ENCODE measurements at places on chromosomes 3 and 15.
A peak's percentile ranks its signal among the peaks of the same experiment; 100 is the strongest.

DNA sequence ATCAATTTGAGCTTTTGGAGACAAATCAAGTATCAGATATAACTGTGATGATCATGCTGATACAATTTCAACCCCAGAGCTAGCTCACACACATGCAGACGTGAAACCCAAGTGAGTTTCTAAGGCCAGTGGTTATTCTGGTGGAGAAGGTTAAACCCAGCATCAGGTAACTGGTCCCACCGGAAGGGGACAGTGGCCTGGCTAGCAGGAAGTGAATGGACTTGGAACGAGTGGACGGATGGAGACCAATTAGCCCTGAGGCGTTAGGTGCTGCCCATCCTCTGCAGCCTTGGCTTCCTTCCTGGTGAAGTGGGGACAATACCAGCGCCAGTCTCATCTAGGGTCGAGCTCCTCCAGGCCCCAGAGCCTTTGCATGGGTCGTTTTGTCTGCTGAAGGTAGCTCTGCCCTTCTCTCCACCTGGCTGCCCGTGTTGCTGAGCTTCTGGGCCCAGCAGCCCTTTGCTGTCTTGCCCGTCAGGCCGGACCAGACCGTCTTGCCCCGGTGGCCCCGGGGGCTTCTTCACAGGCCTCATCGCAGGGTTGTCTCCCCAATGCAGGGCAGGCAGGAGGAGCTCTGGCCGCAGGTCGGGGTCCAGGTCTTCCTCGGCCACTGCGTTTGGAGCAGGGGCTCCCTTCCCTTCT lies 915 bp upstream of the KCTD6 start:
- DNase-seq: no peak

DNA sequence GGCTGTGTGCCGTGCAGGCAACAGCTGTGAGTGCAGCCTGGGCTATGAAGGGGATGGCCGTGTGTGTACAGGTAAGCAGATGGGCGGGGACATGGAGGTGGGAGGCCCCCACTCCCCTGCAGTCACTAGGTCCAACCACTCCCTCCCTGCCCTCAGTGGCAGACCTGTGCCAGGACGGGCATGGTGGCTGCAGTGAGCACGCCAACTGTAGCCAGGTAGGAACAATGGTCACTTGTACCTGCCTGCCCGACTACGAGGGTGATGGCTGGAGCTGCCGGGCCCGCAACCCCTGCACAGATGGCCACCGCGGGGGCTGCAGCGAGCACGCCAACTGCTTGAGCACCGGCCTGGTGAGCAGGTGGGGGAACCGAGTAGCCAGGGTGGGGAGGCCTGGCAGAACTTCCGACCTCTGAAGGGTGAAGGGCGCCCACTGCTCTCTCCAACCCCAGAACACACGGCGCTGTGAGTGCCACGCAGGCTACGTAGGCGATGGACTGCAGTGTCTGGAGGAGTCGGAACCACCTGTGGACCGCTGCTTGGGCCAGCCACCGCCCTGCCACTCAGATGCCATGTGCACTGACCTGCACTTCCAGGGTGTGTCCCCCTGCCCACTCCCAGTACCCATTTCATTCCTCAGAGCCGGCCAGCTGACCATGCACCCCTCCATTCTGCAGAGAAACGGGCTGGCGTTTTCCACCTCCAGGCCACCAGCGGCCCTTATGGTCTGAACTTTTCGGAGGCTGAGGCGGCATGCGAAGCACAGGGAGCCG lies 11.6 kb downstream of the NT5DC2 start:
- DNase-seq: no peak

DNA sequence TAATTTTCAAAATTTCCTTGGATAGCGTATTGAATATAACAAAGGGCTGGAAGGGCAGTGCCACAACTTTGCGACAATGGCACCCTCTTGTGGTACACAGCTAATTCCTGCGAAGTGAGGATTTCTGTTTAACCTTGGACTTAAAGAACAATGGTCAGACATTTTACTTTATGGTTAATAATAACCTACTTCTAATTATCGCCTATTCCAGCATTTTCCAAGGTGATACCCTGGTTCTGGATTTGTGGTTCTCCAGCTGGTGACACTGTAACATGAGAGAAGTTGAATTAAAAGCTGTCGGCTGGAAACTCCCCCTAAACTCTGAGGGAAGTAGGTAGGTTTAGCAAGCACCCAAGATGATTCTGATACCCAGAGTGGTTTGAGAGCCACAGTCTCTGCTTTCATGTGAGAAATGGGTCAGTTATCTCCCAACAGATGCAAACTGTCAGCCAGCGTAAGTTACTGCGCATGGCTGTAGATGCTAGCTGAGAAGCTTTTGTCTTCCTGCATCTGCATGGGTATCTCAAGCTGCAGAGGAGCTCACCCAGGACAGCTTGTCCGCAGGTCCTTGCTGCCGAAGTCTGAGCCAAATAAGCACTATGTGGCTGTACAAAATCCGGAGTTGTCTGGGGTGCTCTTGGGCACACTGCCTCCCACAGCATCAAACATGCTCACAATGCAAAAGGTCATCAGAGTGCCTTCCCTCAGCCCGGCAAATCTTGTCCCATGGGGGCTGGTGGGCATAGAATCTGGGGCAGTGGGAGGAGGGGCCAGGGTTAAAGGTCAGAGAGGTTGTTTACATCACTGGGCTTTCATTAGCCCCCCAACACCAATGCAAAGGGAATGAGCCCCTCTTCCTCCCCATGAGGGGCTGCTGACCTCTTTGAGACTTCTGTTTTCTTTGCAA lies 6.6 kb upstream of the CHSY1 start:
- peak; percentile 65 for DNase-seq

DNA sequence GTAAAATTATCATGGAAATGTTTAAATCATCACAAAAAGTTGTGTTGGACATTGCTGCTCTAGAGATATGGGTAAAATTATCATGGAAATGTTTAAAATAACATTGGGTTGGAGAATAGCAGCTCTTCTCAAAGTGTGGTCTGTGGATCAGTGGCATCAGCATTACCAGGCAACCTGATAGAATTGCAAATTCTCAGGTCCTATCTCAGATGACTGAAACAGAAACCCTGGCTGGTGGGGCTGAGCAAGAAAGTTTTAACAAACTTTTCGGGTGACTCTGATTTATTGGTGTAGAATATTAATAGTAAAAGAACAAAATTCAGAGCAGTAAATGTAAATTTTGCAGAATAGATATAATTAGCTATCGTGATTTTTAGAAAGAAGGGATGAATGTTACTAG lies 28.9 kb downstream of the NXPE3 start:
- no peak for DNase-seq

GRCh38 chr15:94258246-94258645 lies 26.9 kb downstream of the MCTP2 start:
- DNase-seq: no peak

- no peak for DNase-seq
These were observed 23.4 kb upstream of the CLEC3B start for GRCh38 chr3:45002720-45003119.

DNA sequence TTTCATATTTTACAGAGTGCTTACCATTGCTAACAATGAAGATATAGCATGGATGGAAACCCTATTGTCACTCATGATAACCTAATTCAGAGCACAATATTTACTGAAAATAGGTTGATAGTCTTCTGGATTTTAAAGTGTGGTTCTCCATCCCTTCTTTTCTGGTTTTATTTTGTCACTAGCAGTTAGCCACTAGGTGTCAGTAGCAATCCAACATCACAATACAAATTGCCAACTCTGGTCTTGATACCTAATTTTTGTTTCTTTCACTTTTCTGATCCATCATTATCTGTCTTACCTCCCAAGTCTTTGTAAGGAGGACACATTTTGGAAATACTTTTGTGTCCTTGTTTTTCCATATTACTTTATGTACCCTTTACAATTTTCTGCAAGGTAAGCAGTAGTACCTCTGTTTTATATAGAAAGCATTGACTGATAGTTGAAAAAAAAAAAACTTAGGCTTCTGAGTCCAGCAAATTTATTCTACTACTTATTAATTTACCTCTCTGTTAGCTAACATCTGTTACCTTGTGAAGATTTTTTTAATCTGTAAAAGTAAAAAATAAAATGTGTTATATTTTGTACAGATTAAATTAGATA lies 28.3 kb upstream of the CRYBG3 start:
- peak; percentile 56 for DNase-seq

GRCh38 chr3:39501968-39502837 lies 34.7 kb downstream of the MOBP start:
- DNase-seq: no peak

GRCh38 chr3:126924458-126924857 lies 58.5 kb upstream of the PLXNA1 start:
- DNase-seq: no peak

GRCh38 chr3:56761887-56762651 lies 39.7 kb downstream of the ARHGEF3 start:
- no peak for DNase-seq

DNA sequence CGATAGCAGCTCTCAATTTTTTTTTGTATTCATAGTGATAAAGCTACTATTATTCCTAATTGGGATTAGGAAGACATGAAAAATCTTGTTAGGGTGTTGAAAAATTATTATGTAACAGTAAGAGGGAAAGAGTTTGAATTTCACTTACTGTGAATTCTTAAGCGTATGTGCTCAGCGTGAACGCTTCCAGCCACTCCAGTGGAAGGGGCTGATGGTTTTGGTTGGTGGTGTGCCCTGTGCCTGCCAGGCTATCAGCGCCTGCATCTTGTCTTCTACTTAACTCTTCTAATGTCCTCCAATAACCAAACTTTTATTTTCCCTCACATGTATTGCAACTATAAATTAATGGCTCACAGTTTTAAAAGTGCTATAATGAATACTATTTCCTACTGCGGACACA lies 22.5 kb downstream of the CDIN1 start:
- no peak for DNase-seq

- no peak for DNase-seq
These were observed 9.1 kb downstream of the CDAN1 start for GRCh38 chr15:42727750-42728381.

GRCh38 chr3:127646501-127647046 lies 17.6 kb downstream of the PODXL2 start:
- DNase-seq: no peak

All from mesendoderm (in vitro differentiated cells).